Large intestine (tissue), 12 donors: ENCODE measurements at places on chromosomes 16 and 17. TPM values are rescaled to one million over a fixed set of nuclear protein-coding genes. Genes with fewer than 3 reads are reported as not detected.

PHF12 gene
- 27.7 TPM for polyA plus RNA-seq

GRCh38 chr17:10171581-10171981, 26.8 kb downstream of the GAS7 start:
- no peak for DNase-seq

DNA sequence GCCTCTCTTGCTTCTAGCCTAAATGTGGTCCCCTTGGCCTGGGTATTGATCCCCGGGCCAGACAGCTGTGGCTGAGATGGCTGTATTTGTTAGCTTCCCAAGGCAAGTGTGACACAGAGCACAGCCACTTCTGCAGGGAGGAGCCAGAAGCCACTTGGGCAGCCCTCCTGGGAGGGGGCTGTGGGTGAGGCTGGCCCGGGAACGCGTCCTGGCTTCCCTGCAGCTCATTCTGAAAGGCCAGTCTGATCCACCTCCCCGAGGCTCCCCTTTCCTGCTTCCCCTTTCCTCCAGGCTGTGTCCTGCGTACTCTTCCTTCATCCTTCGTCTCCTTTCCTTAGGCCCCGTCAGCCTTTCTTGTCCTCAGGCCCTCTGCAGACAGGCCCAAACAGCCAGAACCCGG, 8.0 kb downstream of the SERPINF2 start:
- no peak for DNase-seq

- no peak for DNase-seq
Measured at GRCh38 chr17:5883775-5884665, 186.2 kb upstream of the WSCD1 start.

DNA sequence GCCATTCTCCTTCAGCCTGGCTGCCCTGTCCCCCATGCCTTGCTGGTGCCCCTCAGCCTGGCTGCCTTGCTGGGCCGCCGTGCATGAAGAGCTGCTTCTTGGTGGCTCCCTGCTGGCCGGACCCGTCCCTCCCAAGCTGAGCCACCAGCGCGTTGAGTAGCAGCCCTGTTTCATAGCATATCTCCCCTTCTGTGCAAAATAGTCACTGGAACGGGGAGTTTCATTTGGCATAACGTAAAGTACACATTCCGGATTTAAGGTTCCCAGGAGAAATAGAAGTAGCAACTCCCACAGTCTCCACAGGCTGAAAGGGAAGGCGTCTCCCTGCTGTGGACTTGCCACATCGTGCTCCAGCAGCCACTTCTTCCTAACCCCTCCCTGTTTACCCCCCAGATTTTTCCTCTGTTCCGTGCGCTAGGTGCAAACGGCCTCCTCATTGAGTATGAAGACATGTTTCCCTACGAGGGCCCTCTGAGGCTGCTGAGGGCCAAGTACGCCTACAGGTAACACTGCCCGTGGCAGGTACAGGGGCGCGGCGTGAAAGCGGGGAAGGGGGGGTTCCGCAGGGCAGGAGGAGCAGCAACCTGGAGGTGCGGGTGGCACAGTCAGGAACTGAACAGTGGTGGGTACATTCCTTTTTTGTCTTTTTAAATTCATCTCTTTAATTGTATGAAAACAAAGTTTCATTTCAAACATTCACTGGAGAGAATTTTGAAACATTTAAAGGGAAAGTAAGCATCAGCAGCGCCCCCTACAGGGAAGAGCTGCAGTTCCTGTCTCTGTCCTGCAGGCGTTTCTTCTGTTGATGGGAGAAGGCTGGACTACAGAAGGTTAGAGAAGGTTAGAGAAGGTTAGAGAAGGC, 5.8 kb upstream of the OGFOD3 start:
- DNase-seq = no peak
